GM23248 (cell line): ENCODE measurements at places on chromosomes 5 and 9. TPM values are rescaled to one million over a fixed set of nuclear protein-coding genes. Genes with fewer than 3 reads are reported as not detected.

The SPATA31A7 gene
- not detected in 2 replicates for polyA plus RNA-seq

The LCN1 gene
- not detected in 2 replicates for polyA plus RNA-seq

The FAM163B gene
- polyA plus RNA-seq = not detected in 2 replicates

The C1QTNF2 gene
- 0.25 and 0.31 TPM in 2 replicates for polyA plus RNA-seq

The PDE8B gene
- polyA plus RNA-seq = 0.33 and 0.40 TPM in 2 replicates

The IL17B gene
- 0.29 and 0.43 TPM in 2 replicates for polyA plus RNA-seq

The GPRIN1 gene
- polyA plus RNA-seq = 1.2 and 1.3 TPM in 2 replicates
